ENCODE measurements at places on chromosomes 4 and X.

- DNase-seq: no peak
Measured at GRCh38 chr4:123265443-123265842, 131.2 kb upstream of the SPRY1 start.

DNA sequence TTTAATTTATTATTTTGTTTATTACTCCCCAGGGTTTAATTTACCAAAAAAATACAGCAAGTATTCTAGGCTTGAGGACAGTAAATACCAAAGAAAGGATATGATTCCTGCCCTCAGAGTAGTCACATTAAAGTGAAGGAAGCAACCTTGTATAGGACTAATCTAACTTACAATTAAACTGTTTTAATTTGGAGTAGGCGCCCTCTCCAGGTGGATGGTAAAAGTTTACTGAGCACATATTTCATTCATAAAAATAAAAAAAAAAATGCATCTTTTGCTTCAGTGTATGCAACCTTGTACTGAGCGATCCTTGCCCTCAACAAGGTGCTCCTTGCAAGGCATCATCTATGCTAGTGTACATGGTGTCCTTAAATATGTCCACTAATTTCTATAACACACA, 72.0 kb upstream of the MAGEB16 start:
- DNase-seq: no peak

DNA sequence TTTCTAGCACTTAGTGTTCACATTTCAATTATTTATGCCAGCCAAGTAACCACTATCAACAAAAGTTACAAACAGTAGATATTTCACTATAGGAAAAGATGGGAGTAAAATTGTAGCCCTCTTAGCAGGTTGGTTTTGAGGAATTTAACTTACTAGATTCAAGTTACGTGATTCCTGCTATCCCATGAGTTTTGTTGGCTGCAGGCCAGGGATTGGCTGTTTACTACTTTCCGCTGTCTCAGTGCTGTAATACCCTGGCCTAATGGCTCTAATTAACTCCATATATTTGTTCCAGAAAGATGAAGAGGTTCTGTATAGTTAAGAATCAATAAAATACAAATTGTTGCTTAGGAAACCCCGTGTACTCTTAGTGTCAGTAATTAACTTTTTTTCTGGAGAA, 55.5 kb upstream of the MAGED1 start:
- no peak for DNase-seq

GRCh38 chrX:45447331-45447730, 246.7 kb upstream of the DIPK2B start:
- no peak for DNase-seq

DNA sequence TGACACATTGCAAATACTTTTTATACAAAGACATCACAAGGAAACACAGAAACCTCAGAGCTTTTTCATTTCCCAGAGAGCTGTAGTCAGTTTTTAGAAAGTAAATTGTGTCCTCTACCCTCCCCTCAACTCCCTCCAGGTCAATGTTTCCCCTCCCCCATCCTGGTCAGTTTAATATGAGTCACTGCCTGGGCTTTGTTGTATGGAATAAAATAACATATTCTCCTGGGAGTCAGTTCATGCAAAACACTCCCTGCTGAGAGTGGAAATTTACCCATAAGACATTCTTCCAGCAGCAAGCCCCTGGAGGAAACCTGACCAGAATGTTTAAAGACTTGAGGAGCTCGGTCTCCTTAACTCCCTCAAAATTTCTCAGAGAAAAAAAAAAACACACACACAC, 270.1 kb upstream of the LDB2 start:
- DNase-seq: no peak

GRCh38 chr4:113548303-113548702, 213.2 kb downstream of the CAMK2D start:
- DNase-seq: no peak

DNA sequence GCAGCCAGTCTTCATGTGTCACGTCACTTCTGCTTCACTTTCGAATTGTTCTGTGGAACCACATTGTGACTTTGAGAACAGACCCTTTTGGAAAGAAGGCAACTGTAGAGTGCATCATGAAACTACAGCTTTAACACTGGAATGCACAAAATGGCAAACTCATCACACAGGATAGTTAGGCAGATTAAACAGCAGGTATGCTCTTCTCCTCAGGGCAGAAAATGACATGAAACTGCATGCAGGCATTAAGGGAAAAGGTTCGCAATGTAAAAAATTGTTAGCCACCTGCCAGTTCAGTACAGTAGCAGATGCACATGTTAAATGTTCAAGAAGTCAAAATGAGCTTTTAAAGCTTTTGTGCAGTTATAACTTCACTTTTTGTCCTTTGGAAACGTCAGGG, 864.6 kb upstream of the IGFBP7 start:
- DNase-seq: no peak

- no peak for DNase-seq
Measured at GRCh38 chrX:49251325-49251724, 13.2 kb downstream of the FOXP3 start.

DNA sequence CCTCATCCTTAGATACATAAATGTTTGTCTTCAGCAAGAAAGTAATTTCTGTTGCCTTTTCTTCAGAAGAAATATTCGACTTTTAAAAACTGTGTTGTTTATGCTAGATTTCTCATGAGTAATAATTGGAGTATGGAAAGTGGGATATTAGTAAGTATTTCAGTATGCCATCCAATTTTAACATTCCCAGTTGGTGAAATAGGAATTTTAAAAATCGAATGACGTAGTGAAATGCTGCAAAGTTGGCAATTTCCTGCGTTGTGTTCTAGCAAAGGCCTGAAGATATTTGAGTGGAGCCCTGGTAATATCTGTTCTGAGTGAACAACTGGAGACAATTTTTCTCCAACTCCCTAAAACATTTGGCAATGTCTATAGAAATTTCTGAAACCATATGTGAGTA, 190.1 kb downstream of the ZNF330 start:
- no peak for DNase-seq

GRCh38 chr4:73006286-73006990, 63.1 kb downstream of the COX18 start:
- DNase-seq: no peak

DNA sequence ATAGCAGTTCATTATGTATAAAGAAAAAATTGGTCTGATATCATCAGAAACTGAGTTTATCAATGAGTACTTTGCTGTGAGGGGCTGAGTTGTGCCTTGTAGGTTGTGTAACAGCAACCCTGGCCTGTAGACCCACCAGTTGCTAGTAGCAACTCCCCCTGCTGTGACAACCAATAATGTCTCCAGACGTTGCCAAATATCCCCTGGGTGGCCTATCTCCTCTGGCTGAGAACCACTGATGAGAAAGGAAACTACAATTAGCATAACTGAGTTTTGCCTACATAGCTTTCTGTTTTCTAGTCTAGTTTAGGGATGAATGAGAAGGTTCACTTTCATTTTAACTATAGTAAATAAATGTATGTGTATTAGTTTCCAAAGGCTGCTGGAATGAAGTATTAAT, 234.1 kb downstream of the CPE start:
- no peak for DNase-seq

DNA sequence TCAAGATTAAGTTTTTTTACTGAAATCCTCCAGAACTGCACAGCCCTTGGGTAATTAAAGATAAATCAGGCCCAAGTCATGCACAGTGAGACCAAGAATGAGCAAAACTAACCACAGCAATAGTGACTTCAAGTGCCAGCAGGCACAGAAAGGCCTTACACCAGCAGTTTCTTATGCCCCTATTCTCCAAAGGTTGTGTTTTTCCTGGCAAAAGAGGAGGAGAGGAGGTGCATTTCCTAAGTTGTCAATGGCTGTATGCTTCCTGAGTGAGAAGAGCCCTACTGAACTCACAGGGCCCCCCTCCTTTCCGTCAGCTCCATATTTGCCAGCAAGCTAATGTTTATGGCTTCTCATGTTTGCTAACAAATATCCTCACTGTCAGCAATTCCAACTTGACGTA, 418.7 kb upstream of the INTU start:
- no peak for DNase-seq

- DNase-seq: no peak
Measured at GRCh38 chrX:67734111-67734753, 190.4 kb downstream of the AR start.

DNA sequence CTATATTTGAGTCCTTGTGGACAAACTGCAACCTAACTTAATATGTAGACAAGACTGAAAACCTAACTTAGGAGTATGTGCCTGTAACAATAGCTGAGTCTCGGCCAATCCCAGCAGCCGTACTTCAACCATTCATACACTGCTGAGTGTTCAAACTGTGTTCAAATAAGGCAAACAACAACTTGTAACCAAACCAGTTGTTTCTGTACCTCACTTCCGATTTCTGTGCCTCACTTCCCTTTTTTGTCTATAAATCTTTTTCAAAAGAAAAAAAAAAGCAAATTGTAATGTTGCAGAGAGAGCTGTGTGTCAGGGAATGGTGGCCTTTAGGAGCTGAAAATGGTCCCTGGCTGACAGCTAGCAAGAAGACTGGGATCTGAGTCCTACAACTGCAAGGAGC, 46.0 kb downstream of the GEMIN8 start:
- no peak for DNase-seq

DNA sequence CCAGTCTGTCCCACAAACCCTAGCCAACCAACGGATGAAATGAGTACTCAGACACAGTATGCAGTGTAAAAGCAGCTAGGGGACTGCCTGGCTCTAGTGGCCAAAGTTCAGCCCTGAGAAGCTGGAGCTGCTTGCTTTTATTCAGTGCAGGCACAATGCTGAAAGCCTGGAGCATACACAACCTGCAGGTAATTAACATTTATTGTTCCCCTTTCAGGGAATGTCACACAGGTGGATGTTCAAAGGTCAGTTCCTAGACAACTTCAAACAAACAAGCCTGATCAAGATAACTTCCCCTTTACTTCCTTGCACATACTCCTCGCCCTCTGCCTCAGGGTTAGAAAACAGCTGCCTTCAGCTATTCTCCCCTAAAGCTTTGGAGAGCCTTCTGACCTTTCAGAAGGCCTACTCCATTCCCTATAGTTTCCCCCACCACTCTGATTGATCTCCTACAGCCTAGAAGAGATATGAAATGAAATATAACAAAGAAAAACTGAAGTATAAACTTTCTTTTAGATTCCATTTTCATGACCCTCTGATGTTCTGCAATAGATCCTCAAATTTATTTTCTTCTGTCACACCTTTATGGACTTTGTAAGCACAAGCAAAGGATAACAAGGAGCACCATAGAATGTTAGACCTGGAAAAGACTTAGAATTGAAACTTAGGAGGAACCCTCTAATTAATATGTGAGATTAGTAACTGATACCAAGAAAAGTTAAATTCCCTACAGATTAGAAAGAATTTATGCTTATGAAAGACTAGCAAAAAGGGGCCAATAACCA, 6.8 kb upstream of the DCAF8L1 start:
- no peak for DNase-seq

DNA sequence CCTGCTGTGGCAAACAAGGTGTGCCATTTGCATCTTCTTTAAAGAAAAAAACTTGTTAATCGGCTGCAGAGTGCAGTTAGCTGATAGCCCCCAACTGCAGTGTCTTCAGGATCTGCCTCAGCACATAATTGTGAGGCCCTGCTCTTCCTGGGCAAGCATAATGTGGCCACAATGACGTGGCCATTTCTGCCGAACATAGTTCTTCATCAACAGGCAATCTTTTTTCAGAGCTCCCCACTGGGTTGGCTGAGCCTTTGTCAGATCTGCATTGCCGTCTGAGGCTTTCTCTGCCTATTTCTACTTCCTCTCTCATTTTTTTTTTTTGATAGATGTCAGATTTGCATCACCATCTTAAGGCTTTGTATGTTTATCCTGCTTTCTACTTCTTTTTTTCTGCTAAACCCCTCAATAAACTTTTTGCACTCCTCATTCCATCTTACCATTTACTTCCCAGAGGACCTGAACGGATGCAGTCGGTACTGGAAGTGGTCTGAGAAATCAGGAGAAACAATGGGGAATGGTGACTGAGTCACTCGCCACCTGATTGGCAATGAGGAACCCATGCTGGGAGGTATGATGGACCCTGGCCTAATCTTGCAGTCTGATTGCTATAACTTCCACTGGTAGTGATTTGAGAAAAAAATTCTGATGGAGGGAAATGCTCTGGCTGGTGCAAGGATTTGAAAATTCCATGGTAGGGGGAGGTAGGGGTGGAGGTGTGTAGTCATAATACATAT, 21.2 kb upstream of the TAB3 start:
- DNase-seq: no peak

- no peak for DNase-seq
Measured at GRCh38 chr4:41957634-41958033, 22.4 kb downstream of the TMEM33 start.

DNA sequence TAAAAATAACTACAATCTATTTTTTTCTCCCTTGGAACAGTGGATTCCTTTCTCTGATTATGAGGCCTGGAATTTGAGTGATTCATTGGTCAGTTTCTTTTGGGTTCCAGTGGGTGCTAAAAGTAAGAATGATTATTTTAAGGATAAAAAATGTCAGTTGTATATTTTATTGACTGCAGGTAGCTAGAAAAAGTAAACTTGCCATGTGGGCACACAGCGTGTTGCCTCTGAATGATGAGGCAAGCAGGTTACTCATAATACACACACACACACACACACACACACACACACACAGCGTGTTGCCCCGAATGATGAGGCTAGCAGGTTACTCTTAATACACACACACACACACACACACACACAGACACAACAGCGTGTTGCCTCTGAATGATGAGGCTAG, 13.8 kb downstream of the GALNT7 start:
- no peak for DNase-seq
